HCT116 (cell line): ENCODE measurements at places on chromosomes 1 and 21.

GRCh38 chr1:160576884-160577283 lies 2.4 kb downstream of the CD84 start:
- no peak for DNase-seq

GRCh38 chr1:223620297-223620897 lies 45.1 kb downstream of the CAPN8 start:
- no peak for DNase-seq

DNA sequence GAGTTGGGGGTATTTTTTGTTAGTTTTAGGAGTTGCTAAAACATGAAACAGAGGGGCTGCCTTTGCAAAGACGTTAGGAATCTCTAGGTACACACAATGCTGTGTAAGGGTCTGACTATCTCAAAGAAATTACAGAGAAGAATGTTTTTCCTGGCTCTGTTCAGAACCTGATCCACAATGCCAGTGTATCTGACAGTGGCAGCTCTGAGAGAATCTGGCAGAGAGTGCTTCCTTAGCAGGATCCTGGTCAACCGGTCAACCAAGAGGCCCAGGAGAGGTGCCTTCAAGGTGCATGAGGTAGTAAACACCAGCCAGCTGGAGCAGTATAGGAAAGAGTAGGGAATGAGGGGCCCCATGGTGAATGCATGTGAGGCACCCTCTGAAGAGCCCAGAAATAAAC lies 40.9 kb upstream of the RGS1 start:
- DNase-seq, result no peak

- no peak for DNase-seq
These were observed 82.7 kb downstream of the NOS1AP start for GRCh38 chr1:162151900-162152829.

DNA sequence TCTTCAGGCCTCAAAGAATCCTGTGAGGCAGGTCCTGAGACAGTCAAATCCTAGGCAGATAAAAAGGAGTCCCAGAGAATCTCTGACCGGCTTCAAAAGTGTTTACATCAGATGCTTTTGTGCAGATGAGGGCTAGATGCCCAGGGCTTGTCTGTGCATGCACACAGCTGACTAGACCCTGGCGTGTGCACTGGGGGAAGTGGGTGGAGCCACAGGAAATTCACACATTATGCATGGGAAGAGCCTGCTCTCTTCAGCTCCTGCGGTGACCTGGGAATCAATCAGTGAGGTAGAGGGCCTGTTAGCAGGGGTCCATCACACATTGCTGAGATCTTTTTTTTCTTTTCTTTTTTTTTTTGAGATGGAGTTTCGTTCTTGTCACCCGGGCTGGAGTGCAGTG lies 36.6 kb upstream of the NHLH2 start:
- DNase-seq, result no peak

- no peak for DNase-seq
These were observed 40.9 kb downstream of the NEGR1 start for GRCh38 chr1:72241397-72241796.

- no peak for DNase-seq
These were observed 467.6 kb upstream of the ZRANB2 start for GRCh38 chr1:71548398-71548890.

DNA sequence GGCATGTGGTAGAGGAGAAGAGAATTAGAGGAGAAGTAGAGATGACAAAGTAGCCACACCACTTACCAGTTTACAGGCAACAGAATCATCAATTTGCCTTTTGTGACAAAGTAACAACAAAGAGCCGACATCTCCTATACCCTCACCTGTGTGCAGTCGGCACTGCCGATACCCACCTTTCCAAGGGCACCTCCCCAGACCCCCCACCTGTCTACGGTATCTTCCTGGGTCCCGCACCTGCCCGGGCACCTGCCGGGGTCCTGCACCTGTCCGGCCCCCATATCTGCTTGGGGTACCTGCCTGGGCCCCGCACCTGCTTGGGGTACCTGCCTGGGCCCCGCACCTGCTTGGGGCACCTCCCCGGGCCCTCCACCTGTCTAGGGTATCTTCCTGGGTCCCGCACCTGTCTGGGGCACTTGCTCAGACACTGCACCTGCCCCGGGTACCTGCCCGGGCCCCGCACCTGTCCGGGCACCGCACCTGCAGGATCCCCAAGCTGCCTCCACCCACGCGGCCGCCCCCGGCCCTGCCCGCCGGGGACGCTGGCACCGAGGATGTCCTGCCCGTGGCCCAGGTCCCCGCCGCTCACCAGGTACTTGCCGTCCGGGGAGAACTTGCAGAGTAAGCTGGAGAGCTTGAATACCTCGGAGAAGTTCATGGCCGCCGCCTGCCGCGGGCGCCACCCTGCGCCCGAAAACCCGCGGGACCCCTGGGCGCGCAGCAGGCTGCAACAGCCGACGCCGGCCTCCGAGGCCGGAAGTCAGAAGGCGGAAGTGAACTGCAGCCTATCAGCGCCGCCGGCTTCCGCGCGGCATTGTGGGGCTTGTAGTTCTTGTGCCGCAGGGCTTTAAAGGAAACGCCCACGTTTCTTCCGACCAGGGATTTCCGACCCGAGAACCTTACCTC lies at the start of gene WRAP73:
Gene WRAP73, minus strand, starts transcription at position 762 of the 906 bp plus-strand sequence. Its CDS starts 104 bp downstream, at position 658.
- DNase-seq, result peak; percentile 82

- no peak for DNase-seq
These were observed 996 bp upstream of the SH3BGRL3 start for GRCh38 chr1:26278724-26279455.

DNA sequence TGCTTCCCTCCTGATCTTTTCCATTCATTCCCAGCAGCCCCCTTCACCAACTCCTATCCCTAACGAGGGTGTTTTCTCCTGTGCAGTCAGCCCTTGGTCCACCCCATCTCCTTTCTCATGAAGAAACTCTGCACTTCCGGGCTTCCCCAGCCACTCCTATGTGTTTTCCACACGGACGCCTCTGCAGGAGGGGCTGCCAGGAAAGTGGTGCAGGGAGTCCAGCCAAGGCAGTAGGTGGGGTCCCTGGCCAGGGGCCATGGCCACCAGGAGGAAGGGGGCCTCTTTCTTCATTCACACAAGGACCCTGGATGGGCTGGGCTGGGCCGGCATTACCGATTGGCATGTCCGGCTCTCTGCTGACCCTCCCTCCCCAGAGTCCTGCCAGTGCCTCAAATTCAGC lies 72.8 kb upstream of the EFHD2 start:
- DNase-seq, result no peak

DNA sequence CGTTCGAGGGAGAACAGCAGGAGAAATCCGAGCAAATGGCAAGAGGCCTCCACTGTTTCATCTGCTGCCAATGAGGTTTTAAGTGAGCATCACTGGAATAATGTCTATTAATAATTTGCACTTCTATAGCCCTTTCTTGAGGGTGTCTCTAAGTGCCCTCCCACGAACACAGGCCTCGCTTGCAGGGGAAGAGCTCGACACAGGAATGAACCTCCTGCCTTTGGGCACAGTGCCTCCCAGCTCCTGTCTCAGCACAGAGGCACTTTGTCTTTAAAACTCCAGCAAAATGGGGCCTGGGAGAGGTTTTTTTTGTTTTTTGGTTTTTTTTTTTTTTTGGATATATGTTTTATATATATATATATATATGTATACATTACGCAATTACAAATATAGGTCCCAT lies 56.6 kb downstream of the OLIG1 start:
- DNase-seq, result no peak

GRCh38 chr1:30773722-30774358 lies 16.3 kb upstream of the LAPTM5 start:
- DNase-seq, result no peak

DNA sequence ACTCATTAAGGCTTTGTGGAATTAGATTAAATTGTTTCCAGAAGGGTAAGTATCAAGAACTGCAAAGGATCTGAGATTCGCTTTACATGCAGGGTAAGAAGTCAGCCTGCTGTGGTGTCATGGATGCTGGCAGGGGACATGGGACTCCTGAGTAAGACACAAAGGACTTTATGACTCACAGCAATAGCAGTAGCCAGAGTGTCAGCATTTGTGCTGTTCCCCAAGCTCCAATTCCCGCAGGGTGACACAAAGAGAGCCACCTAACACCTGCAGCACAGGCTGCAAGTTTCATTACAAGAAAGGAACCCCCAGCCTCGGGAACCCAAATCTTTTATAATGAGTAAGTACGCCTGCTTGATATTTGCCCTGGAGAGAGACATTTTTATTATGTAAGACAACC lies 298.1 kb upstream of the POU3F1 start:
- DNase-seq, result no peak

- DNase-seq, result no peak
These were observed 63.8 kb downstream of the TBX19 start for GRCh38 chr1:168344517-168344916.

- DNase-seq, result no peak
These were observed 41.7 kb downstream of the SEC16B start for GRCh38 chr1:177928194-177928593.

DNA sequence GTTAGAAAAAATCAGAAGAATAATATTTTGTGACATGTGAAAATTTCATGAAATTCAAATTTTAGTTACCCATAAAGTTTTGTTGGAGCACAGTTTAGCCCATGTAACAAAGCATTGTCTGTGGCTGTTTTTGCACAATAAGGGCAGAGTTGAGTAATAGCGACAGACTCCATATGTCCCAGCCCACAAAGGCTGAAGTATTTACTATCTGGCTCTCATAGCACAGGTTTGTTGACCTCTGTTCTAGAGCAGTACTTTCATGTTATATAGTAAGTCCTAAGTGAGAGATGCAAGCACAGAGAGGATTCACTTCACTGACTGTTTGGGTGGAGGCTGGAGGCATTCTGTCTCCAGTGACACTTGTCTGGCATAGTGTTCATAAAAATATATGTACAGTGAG lies 6.8 kb downstream of the LAMC1 start:
- no peak for DNase-seq

- no peak for DNase-seq
These were observed 6.0 kb upstream of the LRRC71 start for GRCh38 chr1:156914440-156914856.

DNA sequence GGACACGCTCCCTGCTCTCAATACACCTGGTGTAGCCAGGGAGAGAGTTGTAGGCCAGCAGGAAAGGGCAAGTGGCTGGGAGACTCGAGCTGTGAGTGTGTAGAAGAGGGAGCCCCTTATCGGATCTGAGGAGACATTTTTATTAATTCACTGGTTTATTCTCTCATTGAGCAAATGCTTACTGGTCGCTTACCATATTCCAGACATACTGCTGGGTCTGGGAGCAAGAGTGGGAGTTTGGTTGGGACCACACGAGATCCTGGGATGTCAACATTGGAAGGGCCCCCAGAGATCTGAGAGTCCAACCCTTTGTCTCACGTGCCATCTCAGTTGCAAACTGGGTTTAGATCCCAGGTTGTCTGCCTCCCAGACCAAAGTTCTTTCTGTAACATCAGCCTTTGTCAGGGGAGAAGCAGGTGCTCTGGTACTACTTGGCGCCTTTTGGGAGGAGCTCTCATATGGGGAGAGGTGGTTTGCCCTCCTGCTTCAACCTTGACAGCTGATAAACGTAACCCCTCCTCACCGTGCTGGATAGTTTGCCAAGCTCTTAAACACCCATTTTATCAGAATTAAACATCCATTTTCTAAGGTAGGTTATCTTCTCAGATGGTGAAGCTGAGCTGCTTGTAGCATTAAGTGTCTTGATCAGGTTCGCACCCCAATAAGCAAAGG lies 742 bp downstream of the TMEM222 start:
- no peak for DNase-seq

- no peak for DNase-seq
These were observed at the start of gene TAL1 for GRCh38 chr1:47232187-47232874. TSS of gene TAL1 (minus strand) at chr1:47232225. CDS start at chr1:47225888, 6,337 bp downstream.

- DNase-seq, result no peak
These were observed 11.3 kb downstream of the GRIK1 start for GRCh38 chr21:29928537-29928936.

DNA sequence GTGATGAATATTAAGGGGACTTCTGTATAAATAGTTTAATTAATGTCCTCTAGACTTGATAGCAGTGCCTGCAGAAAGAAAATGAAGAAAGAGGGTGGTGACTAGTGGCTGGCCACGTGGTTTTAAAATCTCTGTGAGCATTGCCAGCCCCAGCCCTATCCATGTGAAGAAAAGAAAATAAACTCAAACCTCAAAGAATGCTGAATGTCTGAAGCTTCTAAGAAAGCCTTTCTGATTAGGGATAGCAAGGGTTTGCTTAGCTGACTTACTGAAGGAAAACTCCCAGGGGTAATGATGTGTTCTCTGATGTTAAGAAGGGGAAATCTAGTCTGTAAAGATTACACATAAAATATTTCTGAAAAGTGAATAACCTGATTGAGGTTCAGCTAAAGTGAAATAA lies 31.8 kb downstream of the ADGRL2 start:
- DNase-seq, result no peak

DNA sequence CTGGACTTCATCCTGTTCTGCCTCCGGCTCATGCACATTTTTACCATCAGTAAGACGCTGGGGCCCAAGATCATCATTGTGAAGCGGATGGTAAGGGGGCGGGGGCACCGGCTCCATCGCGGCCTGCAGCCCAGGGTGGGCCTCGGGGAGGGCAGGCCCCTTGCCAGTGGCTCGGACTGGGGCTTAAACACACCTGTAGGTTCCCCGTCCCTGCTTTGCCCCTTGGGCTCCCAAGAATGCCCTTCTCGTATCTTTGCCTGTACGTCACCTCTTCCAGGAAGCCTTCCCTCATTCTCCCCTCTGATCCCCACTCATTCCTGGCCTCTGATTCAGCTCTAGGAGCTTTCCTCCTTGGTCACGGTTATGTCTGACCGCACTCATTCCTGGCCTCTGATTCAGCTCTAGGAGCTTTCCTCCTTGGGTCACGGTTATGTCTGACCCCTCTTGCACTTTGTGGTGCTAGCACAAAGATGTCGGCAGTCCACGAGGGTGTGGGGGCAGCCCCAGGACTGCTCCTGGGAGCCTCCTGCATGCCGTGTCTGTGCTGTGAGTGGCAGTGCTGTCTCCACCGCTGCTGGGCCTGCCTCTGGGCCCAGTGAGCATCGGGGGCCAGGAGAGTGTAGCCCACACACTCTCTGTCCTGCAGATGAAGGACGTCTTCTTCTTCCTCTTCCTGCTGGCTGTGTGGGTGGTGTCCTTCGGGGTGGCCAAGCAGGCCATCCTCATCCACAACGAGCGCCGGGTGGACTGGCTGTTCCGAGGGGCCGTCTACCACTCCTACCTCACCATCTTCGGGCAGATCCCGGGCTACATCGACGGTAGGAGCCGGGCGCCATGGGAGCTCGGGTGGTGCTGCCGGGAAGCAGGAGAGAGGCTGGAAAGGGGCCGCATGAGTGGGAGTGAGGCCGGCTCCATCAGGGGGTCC lies 49.1 kb upstream of the LRRC3 start:
- no peak for DNase-seq

- DNase-seq, result no peak
These were observed at the start of gene AK5 for GRCh38 chr1:77281491-77282186. TSS of gene AK5 (plus strand) at chr1:77282019. CDS start at chr1:77282314, 295 bp downstream.

- DNase-seq, result no peak
These were observed 28.3 kb downstream of the HS2ST1 start for GRCh38 chr1:86942743-86943142.

DNA sequence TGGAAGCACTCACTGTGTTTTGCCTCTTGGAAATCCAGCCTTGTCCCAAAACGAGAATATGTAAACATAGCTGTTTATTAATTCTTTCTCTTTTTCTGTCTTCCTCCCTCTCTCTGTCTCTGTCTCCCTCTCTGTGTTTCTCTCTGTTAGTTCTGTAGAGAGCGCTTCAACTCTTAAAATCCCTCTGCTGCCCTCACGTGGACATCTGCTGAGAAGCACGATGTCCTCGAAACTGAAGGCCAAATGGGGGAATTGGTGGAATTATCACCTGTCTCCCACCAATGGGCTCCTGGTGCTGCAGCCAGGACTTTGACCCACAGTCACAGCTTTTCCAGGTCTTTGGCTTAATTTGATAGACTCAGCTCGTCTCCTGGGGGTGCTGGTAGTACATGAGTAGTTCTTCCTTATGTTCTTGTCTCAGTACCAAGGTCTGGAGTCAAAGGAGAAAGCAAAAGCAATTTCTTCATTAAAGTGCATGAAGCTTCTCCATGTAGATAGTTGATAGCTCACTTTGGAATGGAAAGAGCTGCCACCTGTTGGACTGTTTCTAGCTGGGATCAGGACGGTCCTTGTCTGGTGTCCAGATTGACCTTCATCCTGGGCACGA lies 5.5 kb upstream of the GBP6 start:
- peak; percentile 63 for DNase-seq
